Thyroid gland (tissue), 4 donors: ENCODE measurements at places on chromosomes 7 and 10.
A peak's percentile ranks its signal among the peaks of the same experiment; 100 is the strongest.

DNA sequence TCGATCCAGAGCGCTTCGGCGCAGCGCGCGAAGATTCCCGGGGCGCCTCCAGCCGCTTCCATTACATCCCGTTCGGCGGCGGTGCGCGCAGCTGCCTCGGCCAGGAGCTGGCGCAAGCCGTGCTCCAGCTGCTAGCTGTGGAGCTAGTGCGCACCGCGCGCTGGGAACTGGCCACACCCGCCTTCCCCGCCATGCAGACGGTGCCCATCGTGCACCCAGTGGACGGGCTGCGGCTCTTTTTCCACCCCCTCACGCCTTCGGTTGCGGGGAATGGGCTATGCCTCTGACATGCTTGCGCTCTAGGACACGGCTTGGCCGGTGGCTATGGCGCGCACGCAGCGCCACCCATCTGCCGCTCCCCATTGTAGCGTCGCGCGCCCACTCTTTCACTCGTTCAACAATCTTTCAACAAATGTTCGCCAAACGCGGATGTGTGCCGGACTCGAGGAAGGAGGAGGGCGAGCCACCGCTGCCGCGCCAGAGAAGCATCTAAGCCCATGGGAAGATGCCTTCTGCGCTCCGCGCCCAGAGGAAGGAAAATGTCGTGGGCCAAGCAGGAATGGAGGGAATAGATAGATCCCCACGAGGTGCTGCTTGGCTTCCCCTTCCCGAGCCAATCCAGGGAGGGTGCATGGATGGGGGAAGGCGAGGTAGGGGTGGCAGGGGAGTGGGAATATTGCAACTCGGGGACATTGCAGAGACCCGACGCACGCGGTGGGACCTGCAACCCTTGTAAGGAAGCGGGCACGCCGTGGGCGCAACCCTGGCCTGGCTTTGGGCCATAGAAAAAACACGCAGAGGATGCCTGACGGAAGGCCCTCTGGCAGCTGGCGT is 5.1 kb upstream of the CYP26A1 start:
- DNase-seq: no peak

DNA sequence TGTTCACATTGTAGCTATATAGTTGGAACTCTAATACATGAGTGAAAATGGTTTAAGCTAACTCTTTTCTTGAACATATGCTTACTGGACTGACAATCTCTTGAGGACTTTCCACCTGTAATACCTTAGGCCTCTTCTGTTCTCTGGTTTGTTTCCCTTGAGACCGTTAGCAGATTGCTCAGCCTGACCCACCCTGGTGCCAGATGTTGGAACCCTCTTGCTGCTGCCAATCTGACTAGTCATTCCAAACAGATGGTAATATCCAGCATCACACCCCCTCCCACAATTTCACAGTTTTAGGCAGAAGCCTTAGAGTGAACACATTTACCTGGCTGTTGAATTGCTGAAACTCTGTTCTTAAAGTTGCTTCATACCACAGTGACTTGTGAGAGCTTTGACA is 18.7 kb downstream of the CALD1 start:
- DNase-seq: no peak

DNA sequence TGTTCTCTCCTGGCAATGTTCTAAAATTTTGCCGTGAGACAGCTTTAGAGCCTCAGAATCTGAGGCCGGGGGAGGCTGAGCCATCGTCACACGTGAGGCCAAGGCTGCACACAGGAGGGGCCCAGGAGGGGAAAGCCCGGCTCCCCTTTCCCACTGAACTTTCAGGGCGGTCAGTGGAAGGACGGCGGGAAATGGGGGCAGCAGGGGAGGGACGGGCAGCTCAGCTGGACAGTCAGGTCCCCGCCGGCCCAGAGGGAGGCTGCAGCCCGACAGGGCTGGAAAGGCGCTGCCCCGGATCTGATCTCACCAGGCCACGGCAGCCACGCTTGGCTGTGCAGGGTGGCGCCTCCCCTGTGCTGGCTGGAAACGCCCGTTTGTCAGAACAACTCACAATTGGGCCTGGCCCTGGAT is 43.3 kb upstream of the ADGRA1 start:
- DNase-seq: no peak

DNA sequence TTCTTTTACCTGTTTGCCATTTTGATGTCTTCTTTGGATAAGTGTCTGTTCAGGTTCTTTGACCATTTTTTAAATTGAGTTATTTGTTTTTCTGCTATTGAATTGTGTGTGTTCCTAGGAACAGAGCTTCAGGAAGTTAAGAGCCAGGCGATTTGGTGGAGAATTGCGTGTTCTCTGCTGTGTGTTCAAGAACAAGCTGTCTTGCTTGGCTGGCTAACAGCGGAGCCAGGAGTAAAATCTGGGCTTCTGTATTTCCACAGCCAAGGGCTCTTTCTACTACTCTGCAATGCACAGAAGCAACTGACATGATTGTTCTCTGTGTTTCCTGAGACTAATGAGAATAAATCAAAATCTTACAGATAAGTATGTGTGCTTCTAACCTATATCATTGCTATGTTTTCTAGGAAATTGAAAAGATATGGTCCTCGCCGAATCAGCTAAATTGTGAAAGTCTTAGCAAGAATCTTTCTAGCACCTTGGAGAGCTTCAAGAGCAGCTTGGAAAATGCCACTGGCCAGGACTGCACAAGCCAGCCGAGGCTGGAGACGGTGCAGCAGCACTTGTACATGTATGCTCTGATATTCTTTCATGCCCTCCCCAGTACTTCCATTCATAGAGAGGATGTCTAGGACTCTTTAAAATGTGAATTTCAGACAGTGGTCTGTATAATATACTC is 124.2 kb downstream of the ABCA13 start:
- peak; percentile 28 for DNase-seq

- no peak for DNase-seq
These were observed 5.1 kb upstream of the FAM133B start for GRCh38 chr7:92595281-92595680.

- DNase-seq: peak; percentile 78
These were observed 10.4 kb downstream of the GRM3 start for GRCh38 chr7:86653919-86654659.

DNA sequence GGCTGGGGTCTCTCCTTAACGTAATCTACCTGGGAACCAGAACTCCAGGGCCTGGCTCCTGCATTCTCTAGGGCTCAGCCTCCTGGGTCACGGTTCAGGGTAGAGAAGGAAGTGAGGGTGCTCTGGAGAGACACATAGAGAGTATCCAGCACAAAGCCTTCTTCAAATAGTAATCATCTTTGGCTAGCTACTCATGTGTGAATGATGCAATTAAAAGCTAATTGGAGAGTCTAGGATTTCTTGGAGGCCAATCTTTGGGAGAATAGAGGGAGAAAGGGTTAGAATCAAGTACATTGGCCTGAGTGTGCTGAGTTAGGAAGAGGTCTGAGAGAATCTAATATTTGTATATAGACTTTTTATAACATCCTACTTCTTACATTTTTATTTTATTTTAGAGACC is 24.0 kb upstream of the MALRD1 start:
- no peak for DNase-seq

GRCh38 chr10:14116021-14116420 is 214.7 kb downstream of the FRMD4A start:
- DNase-seq: no peak

DNA sequence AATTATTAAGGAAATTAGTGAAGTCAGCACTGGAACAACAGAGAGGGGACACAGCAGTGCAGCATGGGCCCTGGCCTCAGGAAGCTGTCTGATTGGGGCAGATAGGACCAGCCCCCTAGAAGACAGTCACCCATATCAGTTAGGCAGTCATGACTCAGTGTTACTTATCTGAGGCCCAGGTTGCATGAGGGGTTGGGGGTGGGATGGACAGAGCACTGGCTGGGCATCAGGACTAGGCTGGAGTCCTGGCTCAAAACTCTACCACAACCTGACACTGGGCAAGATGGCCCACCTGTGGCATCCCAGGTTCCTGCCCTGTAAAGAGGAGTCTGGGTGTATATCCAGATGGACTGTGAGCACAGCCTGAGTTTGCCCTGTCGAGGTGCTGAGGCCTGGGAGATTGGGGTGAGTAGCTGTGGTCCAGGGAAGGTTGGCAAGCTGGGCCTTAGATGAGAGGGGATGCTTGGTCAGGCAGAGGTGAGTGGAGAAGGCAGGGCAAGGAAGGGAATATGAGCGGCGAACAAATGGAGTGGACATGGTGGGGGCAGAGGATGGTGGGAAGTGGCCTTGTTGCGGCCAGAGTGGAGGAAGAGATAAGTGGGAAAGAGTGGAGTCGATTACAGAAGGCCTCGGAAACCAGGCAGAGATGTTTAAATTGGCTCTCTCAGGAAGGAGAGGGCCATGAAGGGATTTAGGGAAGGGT is 37.5 kb downstream of the HK1 start:
- no peak for DNase-seq

DNA sequence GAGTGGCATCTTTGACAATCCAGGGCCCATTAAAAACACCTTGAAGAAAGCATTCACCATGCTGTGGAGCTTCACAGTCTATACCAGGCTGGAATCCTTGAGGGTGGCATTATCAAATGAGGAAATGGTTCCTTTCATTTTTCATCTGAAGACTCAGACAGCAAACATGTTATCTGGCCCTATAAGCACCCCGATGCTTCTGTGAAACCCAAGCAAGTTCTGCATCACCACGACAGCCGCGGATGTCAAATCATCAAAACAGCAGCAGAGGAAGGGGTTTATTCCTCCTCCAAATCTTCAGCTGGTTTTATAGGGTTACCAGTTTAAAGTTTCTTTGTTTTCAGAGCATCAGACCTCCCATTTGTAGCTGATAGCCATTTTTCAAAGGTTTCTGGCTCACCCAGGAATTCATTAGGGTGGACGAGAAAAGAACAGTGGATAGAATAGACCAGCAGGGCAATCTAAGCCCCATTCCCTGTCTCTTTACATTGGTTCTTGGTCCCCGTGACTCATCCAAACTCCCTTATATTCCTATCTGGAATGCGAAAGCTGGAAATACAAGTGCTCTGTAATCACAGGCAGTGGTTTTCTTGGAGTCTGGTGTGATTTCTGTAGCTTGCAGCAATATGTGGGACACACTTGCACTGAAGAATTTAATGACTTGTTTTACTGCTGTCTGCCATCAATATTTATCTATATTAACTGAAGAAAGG is 217.9 kb downstream of the SKAP2 start:
- DNase-seq: no peak

DNA sequence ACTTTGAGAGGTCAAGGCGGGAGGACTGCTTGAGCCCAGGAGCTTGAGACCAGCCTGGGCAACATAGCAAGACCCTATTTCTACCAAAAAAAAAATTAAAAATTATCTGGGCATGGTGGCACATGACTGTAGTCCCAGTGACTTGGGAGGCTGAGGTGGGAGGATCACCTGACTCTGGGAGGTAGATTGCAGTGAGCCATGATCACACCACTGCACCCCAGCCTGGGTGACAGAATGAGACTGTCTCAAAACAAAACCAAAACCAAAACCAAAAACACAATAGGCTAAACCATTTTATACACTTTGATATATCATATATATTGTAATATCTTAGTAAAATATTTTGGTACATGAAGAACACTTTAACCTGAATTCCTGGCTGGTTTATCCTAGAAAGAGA is 101.6 kb downstream of the RAPGEF5 start:
- DNase-seq: no peak

DNA sequence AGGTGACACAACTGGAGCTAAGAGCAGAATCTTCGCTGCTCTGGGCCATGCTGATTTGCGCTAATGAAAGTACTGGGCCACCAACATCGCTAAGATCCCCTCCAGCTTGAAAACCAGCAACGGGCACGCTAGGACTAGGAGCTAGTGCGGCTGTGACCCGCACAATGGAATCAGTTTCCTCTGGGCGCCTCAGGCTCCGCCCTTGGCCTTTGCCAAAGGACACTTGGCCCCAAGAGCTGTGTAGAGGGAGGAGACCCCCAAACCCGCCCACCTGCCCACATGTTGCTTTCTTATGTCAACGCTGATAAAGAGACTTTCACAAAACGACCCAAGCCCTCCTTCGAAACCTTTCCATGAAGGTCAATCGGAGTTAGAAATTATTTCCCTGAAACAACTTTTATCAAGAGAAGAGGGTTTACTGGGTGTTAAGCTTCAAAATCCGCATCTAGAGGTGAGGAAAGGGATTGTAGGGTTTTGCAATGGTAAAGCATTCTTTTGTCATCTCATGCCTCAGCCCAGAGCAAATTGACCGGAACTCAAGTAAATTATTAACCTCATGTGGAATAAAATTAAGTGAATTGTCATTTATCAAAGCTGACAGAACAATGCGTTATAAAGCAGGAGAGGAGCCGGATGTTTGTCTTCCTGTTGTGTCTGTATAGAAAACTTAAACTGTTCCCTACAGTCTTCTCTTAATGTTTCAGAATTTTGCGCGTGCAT is 9.4 kb downstream of the ABCB5 start:
- DNase-seq: no peak

DNA sequence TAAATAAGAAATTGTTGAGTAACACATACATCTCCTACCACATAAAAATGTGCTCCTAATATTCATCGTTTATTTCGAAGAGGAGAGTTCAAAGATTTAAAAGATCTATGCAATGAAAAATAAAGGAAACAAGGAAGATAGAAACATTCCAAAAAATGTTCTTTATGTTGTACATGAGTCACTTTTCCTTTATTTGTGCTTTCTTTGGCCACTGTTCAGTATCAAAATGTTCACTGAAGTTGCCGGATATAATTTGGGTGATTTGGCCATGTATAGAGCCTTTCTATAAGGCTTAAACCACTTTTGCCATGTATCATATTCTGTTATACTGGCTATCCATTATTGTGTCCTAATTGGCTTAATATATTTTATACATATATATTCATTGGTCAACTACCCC is 62.9 kb upstream of the PRR15 start:
- DNase-seq: no peak

GRCh38 chr10:63210611-63211196 is 77.6 kb downstream of the NRBF2 start:
- DNase-seq: no peak

DNA sequence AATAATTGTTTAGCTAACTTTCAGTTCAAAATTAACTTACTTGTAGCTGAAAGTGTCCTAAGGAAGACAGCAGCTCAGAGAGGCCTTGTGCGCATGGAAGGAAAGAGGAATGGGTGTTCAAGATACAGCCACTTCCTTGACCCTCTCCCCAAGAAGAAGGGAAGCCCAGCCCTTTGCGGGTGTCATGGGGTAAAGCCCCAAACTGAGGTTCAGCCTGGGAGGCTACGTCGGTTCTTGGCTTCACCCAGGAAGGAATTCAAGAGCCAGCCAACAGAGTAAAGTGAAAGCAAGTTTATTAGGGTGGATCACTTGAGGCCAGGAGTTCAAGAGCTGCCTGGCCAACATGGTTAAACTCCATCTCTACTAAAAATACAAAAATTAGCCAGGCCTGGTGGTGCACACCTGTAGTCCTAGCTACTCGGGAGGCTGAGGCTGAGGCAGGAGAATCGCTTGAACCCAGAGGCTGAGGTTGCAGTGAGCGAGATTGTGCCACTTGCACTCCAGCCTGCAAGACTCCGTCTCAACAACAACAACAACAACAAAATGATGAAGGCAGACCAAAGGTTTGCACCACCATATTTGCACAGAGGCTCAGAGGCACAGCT is 15.9 kb downstream of the GPRIN2 start:
- no peak for DNase-seq
